ENCODE measurements at places on chromosomes 7 and 10.

DNA sequence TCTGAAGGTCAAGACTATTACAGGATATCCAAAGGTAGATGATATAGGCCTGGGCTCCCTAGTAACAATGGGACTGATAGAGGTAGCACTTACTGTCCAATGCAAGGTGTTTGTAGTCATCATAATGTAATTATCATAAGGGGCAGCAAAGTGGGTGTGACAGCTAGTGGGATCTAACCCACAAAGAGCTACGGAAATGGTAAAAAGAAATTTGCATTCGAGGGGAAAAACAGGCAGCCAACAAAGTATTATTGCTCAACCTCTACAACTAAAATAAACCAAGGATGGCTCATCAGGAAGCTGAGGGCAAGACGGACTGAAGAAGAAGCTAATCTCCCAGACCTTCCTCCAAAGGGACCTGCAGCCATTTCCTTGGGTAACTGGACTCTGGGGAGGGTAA lies 211.0 kb downstream of the WDR11 start:
- no peak for DNase-seq

- no peak for DNase-seq
These were observed 153.0 kb upstream of the RHEB start for GRCh38 chr7:151672716-151673115.

DNA sequence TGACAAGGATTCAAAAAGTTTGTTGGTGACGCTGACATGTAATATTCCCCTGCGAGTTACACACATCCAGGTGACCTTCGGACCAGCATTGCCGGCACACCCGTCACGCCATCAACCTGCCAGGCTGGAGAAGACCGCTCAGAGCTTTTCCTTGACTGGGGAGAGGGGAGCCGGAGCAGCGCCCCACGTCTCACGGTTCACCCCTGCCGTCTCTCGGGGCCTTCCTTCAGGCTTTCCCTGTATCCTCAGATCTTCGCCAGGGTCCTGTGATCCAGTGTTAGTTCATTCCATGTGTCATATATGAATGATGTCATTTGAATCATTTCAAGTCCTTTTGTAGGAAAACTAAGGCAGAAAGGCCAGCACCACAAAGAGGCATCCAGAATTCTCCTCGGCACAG lies 127.8 kb downstream of the MGMT start:
- DNase-seq = no peak

DNA sequence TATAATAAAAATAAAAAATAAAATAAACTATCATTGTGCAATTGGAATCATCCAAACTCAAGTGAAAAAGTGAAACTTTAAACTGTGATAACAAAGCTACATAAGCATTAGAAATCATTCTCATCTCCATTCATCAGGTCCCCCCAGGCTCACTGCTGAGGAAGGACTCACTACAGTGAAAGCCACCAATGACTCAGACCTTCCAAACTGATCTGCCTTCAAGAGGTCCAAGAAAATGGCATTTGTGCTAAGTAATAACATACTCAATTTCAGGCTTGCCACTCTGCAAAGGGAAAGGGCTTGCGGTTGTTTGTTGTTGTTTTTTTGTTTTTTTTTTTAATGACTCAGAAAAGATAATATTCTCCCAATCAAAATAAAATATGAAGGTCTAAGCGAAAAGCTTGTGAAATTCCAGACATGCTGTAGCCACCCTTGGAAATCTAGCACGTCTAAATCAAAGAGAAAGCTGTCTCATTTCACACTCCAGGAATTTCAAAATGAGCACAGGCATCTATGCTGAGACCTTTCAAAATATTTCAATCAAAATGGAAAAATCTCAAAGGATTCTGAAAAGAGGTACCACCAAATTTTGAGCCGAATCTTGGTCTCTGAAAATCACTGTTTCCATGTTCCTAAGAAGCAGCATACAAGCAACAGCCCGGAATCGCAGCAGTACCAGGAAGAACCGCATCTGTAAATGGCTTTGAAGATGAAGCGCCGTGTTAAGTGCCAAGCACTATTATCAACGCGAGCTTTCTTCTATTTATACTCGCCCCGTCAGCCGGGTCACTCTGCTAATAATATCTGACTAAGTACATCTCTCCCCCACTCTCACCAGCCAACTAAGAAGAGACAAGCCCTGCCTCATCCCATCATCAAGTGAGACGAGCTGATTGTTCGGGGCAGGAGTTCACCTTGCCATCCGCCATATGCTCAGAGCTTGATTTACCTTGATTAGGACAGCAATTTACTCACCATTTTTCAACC lies 13.5 kb downstream of the SFMBT2 start:
- DNase-seq = no peak

DNA sequence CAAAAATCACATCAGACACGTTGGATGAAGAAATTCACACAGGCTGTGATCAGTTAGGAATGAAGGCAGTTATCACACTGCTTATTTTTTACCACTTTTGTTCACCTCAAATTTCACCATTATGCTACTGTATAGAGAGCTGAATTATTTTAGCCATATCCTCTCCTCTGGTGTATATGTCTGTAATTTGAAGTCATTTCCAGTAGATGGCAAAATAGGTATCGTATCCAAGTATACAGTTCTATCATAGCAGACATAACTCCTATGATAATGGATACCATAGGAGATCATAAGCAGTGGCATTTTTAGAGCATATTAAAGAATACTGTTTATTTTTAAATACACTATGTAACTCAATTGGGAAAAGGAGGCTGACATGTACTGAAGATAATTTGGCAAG lies 909.7 kb downstream of the DNAJB9 start:
- no peak for DNase-seq

GRCh38 chr10:102408131-102408727 lies 10.4 kb downstream of the PSD start:
- no peak for DNase-seq

GRCh38 chr7:55641811-55642210 lies 69.5 kb upstream of the VOPP1 start:
- DNase-seq = no peak

DNA sequence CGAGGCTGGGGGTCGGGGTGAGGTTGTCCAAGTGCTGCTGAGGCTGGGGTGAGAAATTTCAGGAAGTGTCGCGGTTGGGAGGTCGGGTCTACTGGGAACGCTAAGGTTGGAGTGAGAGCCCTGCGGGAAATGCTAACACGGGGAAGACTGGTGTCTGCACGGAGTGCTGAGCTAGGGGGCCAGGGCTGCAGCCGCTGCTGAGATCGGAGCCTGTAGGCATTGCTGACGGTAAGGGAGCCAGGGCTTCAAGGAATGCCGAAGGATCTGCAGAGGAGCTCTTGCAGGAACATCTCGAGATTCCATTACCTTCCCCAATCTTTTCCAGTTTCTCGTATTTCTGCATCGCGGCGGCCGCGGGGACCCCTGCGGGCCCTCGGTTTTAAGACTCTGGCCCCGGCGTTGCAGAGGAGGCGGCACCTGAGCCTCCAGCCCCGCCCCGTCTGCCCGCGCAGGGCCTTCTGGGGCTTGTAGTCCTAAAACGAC lies at the start of gene CDK5:
CDK5 (minus strand) TSS at position 392 of the 483 bp plus-strand sequence; CDS start at position 343, 49 bp downstream.
- DNase-seq = no peak

GRCh38 chr7:2431260-2431867 lies 28.0 kb downstream of the CHST12 start:
- DNase-seq = no peak

GRCh38 chr10:128186959-128187787 lies 61.0 kb upstream of the MKI67 start:
- no peak for DNase-seq

DNA sequence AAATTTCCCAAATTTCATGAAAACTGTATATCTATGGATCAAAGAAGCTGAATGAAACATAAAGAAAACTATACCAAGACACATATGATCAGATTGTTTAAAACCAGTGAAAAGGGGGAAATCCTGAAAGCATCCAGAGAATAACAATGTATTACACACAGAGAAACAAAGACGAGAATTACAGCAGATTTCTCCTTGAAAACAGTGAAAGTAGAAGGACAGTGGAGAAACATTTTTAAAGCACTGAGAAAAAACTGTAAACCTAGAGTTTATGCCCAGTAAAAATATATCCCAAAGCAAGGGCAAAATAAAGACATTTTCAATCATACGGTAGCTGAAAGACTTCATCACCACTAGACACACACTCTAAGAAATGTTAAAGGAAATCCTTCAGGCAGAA lies 121.0 kb downstream of the DPY19L1 start:
- no peak for DNase-seq

DNA sequence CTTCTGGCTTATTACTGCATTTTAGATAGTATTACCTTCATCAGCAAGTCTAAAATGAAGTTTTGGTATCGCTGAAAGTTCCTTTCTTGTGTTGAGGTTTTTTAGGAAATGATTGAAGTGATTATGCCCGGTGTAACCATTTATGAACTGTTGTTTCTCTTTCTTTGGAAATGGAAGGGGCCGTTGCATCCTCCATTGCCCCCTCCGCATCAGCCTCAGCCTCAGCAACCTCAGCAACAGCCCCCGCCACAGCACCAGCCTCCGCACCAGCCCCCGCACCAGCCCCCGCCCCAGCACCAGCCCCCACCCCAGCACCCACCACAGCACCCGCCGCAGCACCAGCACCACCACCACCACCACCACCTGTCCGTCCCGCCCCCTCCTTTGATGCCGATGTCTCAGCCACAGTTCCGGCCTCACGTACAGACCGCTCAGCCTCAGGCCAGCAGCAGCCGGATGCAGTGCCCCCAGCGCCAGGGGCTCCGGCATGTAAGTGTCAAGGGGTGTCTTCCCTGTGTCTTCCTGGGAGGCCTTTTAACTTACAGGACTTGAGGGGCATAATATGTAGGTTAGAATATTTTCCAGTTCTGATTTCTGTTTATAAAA lies 72.6 kb downstream of the SHH start:
- no peak for DNase-seq

GRCh38 chr7:150938566-150938965 lies 39.6 kb downstream of the KCNH2 start:
- DNase-seq = no peak

- DNase-seq = no peak
These were observed 24.0 kb upstream of the NANOS1 start for GRCh38 chr10:119005362-119006043.

GRCh38 chr7:1361016-1361755 lies 98.1 kb downstream of the MICALL2 start:
- no peak for DNase-seq

DNA sequence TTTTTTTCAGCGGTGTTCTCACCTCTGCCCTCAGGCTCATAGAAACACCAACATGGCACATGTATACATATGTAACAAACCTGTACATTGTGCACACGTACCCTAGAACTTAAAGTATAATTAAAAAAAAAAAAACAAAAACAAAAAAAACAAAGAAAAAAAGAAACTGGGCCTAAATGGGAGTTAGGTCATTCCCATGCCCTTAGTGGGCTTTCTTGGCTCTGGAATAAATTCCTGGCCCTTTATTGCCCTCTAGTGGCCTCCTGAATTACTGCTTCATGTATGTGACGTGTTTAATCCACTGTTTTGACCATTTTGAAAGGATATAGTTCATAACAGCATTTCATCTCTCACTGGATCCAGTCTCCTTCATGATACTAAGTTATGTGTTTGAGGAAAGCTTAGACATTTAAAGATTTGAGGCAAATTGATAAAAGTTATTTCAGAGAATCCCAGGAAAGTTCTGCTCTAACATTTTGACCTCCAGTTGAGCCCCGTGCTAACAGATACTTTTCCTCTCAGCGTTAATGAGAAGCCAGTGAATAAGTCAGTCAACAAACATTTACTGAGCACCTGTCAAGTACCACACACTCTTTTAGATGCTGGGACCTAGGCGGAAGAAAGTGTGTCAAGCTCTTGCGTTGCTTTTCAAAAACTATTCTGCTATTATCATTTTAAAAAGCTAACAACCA lies 54.7 kb upstream of the SYPL1 start:
- peak; percentile 20 for DNase-seq

DNA sequence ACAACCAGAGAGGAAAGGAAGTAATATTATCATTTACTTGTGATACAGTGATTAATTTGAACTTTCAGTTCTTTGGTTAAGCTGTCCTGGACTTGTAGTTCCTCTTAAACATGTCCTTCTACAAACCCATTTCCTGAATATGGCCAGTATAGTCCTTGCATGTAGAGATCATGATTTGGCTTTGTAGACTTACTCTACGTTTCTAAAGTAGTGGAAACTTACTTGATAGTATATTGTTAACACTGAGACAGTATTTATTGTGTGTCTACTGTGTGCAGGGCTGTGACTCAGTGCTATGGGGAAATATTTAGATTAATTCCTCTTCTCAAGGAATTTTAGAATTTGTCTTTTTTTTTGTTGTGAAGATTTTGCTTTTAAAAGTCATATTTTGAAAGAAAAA lies 109.5 kb downstream of the NRF1 start:
- no peak for DNase-seq

- DNase-seq = no peak
These were observed 9.3 kb downstream of the PCLO start for GRCh38 chr7:83153419-83153818.

DNA sequence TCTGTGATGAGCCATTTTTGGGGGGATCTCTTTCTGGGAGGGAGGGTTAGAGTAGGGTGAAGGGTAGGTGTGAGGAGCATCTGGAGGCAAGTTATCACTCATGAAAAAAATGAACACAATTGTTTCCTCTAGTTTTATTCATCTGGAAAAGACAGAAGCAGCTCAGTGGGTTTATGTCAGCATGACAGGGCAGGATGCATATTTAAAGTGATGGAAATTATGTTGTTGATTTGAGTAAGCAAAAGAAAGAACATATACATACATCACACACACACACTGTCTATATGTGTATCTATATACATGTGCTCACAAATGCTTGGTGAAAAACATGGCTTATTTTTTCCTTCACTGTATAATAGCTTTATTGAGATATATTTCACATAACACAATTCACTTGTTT lies 114.2 kb downstream of the ADCY1 start:
- no peak for DNase-seq

DNA sequence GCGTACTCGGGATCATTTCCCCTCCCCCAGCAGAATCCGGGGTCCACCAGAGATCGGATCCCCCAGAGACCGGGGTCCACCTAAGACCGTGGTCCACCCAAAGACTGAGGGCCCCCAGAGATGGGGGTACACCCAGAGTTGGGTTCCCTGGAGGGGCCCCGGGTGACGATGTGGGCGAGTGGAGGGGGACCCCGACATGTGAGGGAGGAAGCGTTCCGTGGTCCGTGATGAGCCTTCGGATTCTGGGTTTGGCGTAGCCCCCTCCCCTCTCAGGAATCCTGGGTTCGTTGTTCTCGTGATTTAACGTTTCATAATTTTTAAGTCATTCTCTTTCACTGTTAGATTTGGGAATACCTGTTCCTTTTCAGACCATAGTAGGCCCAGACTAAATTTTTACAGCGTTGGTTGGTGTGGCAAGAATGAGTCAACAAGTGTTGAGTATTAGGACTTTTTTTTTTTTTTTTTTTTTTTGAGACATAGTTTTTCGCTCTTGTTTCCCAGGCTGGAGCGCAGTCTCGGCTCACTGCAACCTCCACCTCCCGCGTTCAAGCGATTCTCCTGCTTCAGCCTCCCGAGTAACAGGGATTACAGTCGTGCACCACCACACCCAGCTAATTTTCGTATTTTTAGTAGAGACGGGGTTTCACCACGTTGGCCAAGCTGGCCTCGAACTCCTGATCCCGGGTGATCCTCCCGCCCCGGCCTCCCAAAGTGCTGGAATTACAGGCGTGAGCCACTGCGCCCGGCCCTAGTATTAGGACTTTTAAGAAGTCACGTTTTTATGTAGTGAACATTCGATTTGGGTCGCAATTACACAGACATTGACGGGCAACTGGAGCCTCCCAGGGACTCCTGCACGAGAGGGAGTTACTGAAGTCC lies 672 bp downstream of the GTPBP4 start:
- DNase-seq = no peak

- no peak for DNase-seq
These were observed 104.1 kb downstream of the GPR85 start for GRCh38 chr7:112982441-112983063.
